Left ventricle myocardium inferior (tissue), 1 donor: ENCODE measurements at places on chromosomes 12 and 14. TPM values are rescaled to one million over a fixed set of nuclear protein-coding genes. Genes with fewer than 3 reads are reported as not detected.

The SLCO1B1 gene
- total RNA-seq = not detected

DNA sequence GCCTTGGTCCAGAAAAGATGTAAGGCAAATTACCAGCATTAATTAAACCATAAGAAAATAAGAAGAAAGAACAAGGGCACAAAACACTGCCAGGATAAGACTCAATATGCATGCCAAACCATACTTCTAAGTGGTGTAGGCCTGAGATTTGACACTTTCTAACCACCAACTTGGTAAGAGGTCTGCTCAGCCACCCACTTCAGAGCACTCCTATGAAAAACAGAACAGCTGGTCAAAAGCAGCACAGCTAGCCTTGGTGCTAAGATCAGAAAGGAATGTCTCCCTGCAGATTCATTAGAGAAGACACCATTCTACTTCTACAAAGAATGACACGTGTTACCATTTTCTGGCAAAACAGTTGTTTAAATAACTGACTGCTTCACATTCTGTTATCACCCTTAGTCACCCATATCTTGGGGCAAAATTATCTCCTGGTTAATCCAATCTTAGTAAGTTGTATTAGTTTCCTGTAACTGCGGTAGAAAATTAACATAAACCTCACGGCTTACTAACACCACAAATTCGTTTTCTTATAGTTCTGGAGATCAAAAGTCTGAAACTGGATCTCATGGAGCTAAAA lies 13.2 kb downstream of the RPS6KA5 start:
- no peak overlapping the region for H3K4me3 ChIP-seq
- no peaks in the 10 kb centered on the region for H3K36me3 ChIP-seq
- H3K27ac ChIP-seq = no peak overlapping the region
- DNase-seq = no peak
- peaks cover under 1% of the 10 kb centered on the region for H3K4me1 ChIP-seq
- no peaks in the 10 kb centered on the region for H3K27me3 ChIP-seq

DNA sequence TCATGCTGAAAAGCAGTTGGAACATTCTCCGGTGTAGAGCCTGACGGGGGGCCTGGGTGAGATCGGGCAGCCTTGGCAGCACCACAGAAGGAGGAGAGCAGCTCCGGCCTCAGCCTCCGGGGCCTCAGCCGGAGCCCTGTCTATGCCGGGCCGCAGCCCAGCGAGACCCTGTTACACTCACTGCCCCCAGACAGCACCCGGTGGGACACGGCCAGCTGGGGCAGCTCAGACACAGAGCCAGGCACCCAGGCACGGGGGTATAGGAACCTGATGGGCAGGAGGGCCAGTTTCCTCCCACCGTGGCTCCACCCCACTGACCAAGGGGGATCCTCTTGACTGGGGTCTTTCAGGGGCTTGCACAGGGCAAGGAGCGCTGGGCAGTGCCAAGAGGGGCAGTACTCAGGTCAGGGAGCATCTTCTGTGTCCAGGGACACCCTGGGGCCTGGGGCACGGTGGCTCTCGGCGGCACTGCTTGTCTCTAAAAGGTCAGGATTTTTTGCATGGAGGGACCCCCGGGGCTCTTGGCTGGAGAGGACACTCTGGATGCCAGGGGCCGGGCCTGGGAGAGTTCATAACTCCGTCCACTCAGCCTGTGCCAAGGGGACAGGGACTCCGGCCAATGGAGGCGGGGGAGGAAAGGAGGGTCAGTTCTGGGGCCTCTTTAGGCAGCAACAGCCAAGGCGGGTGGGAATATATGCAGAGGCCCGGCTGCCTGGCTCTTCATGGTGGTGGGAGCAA lies 9.4 kb downstream of the INF2 start:
- H3K4me3 ChIP-seq = peak overlapping the region; percentile 59
- H3K36me3 ChIP-seq = peaks cover 32% of the 10 kb centered on the region
- H3K27ac ChIP-seq = peak overlapping the region; percentile 88
- no peaks in the 10 kb centered on the region for H3K27me3 ChIP-seq
- DNase-seq = peak; percentile 70
- peaks cover 85% of the 10 kb centered on the region for H3K4me1 ChIP-seq

GRCh38 chr12:18703911-18704310 lies 33.9 kb downstream of the PLCZ1 start:
- H3K4me1 ChIP-seq = no peaks in the 10 kb centered on the region
- no peak overlapping the region for H3K27ac ChIP-seq
- no peak overlapping the region for H3K4me3 ChIP-seq

GRCh38 chr14:103597623-103598377 lies 31.2 kb upstream of the KLC1 start:
- DNase-seq = peak; percentile 25
- peaks cover 34% of the 10 kb centered on the region for H3K4me1 ChIP-seq
- peak overlapping the region; percentile 28 for H3K27ac ChIP-seq
- H3K36me3 ChIP-seq = no peaks in the 10 kb centered on the region
- no peak overlapping the region for H3K4me3 ChIP-seq

DNA sequence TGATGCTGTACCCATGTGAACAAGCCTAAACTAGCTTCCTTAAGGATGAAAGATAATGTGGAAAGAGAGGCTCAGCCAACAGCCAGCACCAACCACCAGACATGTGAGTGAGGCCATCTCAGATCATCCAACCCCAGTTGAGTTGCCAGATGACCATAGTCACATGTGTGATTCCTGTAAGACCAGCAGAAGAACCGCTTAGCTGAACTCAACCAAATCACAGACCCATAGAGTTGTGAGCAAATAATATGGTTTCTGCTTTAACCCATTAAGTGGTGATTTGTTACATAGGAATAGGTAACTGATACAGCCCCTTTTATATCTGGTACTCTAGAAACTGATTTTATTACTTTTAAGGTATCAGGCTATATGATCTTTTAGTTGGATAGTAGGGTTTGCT lies 17.6 kb upstream of the ELK3 start:
- H3K27ac ChIP-seq = peak overlapping the region; percentile 36
- H3K4me3 ChIP-seq = no peak overlapping the region
- DNase-seq = no peak
- no peaks in the 10 kb centered on the region for H3K36me3 ChIP-seq

DNA sequence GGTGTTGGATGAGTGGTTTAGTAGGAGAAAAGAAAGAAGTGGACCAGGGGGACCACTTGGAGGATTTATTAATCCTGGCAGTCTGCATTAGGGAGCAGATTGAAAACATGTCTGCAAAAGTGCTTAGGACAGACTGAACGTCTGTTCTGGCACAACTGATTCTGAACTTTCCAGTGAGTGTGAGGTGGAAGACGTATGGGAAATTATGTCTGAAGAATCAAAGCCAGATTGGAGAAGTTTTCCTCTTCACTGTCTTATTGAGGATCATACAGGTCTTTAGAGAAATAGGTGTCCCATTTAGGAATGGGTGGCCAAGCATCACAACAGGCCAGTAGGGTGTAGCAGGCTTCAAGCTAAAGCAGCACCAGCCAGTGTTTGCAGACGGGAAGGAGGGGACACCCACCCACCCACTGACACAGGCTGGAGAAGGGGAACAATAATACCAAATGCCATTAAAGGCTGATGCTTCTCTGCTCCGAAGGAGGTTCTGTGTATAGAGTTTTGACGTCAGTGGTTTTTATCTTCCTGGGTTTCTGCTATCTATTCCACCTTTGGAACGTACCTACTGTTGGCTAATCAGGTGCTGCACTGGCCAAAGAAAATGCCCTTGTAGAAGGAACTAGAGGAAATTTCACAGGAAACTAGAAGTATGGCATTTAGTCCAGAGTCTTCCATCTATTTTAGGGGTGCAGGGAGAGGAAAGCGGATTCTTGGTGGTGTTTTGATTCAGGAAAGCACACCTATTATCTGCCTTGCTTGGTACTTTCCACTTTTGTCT lies 1.8 kb downstream of the SRRM4 start:
- no peak overlapping the region for H3K4me3 ChIP-seq
- no peak overlapping the region for H3K27ac ChIP-seq
- no peak for DNase-seq
- H3K4me1 ChIP-seq = peaks cover 20% of the 10 kb centered on the region

DNA sequence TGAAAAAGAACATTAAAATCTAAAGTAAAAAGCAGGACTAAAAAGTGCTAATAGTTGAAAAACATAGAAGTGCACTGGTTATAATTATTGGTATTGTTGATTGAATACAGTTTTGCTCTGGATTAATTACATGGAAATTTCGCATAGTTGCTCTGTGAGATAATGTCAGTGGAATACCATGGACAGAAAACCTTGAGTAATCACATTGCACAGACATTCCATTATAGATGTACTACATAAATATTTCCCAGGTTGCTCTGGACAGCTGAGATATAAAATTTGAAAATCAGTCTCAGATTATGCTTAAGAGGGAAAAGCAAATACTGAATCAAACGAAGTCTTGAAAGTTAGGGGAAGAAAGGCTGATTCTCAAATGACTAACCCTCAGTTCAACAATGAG lies 439.3 kb upstream of the FLRT2 start:
- H3K36me3 ChIP-seq = no peaks in the 10 kb centered on the region
- H3K27ac ChIP-seq = no peak overlapping the region
- no peaks in the 10 kb centered on the region for H3K4me1 ChIP-seq

The NID2 gene
- total RNA-seq = 35.2 TPM

The SUSD6 gene
- total RNA-seq = 23.9 TPM

The GDF3 gene
- total RNA-seq = 0.19 TPM

- no peak for DNase-seq
- peak overlapping the region; percentile 96 for H3K27ac ChIP-seq
- peak overlapping the region; percentile 89 for H3K4me3 ChIP-seq
- peaks cover 1% of the 10 kb centered on the region for H3K36me3 ChIP-seq
- H3K27me3 ChIP-seq = no peaks in the 10 kb centered on the region
Observed at GRCh38 chr14:103527408-103528145, 1.4 kb upstream of the TRMT61A start.

GRCh38 chr12:85441741-85442140 lies 161.7 kb downstream of the ALX1 start:
- peaks cover 21% of the 10 kb centered on the region for H3K27me3 ChIP-seq
- no peaks in the 10 kb centered on the region for H3K4me1 ChIP-seq
- H3K36me3 ChIP-seq = no peaks in the 10 kb centered on the region
- DNase-seq = no peak
- H3K4me3 ChIP-seq = no peak overlapping the region
